ENCODE measurements at places on chromosomes 3 and 15.

DNA sequence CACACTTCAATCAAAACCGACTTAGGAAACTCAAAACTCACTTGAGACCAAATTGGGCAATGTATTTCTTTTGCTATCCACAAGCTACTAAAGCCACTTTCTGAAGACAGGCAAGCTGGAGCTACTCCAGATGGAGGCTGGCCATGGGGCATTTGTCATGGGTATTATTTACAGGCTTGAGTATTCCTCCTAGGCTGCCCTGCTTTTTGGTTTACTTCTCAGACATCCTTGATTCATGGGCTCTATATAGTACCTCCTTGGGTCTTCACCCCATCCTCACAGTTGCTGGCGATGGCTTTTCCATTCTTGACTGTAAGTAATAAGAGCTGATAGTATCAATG is 18.6 kb upstream of the SYNM start:
- no peak for DNase-seq

- DNase-seq = no peak
These were observed 10.3 kb downstream of the PDZRN3 start for GRCh38 chr3:73614419-73614818.

- no peak for DNase-seq
These were observed 54.5 kb downstream of the CPN2 start for GRCh38 chr3:194296454-194297263.

GRCh38 chr3:126356373-126357264 is 589 bp downstream of the KLF15 start:
- peak; percentile 33 for DNase-seq

- no peak for DNase-seq
These were observed 12.4 kb upstream of the AEN start for GRCh38 chr15:88608607-88609181.

DNA sequence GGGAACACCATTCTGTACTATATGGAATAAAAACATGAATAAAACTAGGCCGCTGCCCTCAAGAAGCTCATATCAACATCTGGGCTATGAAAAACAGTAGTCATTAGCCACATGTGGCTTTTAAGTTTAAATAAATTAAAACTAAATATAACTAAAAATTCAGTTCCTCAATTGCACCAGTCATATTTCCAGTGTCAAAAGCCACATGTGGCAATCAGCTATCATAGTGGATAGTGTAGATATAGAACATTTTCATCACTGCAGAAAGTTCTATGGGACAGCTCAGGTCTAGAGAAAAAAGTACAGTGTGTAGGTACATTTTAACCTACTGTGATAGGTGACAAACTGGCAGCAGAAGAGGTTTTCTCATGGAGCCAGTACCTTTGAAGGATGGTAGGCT is 261.4 kb downstream of the FOXP1 start:
- DNase-seq = no peak

- no peak for DNase-seq
These were observed 25.7 kb downstream of the RGMA start for GRCh38 chr15:93063262-93063671.

DNA sequence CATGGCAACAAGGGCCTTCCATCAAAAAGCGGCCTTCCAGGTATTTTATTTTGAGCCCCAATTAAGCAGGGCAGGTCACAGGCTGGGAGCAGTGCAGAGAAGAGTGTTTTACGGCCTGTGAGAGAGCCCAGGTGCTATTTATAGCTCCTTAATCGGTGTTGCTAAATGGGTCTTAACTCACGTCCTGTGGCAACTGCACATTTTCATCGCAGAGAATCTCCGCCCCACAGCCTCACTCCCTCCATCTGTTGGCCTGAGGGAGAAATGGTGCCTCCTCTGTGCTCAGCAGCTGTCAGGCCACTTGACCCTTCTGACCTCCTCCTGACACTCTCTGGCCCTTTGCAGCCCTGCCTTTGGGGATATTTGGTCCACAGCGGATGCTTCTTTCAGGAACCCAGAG is 58.6 kb downstream of the SPSB4 start:
- no peak for DNase-seq

DNA sequence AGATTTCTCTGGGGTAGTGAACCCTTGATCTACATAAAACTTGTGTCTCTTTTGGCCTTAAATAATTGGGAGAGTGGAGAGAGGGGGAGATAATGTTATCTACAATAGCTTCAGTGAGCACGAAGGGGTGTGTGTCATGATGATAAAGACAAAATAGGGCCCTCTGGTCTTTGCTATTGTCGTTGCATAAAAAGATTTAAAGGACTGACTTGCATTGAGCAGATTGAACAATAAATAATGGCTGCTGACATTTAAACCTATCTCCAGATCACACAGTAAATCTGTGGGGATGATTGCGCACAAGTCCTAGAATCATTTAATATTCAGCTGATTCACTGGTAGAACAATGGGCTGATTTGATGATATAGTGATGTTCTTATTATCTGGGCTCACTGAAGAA is 71.3 kb upstream of the GAP43 start:
- DNase-seq = no peak

DNA sequence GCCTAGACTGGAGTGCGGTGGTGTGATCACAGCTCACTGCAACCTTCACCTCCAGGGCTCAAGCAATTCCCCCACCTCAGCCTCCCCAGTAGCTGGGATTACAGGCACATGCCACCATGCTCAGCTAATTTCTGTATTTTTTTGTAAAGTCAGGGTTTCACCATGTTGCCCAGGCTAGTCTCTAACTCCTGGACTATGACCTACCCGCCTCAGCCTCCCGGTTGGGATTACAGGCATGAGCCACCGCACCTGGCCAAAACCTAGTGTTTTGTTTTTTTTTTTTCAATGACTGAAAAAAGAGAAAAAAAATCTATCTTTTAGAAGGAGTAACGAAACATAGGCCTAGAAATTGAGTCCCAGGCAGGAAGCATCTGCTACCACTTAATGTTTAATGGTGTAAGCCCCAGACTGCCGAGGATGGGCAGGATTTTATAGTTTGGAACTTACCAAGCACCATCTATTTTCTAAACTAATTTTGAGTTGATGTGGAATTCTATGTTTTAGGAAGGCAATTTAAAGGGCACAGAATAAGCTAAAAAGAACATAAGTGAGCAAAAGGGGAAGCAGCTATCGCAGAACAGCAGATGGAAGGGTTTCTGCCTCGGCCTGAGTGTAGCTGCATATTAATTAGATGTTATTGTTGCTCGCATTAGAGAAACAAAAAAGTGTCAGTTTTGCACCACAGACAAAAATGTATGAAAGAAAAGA is 24.2 kb upstream of the CA12 start:
- DNase-seq = no peak

GRCh38 chr15:27993544-27993943 is 105.6 kb downstream of the OCA2 start:
- no peak for DNase-seq

DNA sequence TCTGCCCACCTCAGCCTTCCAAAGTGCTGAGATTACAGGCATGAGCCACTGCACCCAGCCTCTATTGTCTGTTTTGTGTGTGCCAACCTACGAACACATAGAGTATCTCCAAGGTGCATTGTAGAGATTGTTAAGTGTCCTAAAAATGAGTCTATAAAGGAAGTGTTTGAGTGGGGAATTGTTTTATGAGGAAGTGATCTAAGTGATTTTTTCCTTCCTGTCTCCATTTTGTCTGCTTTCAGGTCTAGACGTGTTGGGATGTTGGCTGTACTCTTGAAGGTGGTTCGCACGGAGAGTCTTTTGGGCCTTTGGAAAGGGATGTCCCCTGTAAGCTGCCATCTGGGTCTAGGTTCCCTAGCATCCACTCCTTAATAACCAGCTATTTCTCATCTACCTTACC is 7.0 kb downstream of the SLC25A38 start:
- no peak for DNase-seq

GRCh38 chr3:106514431-106514830 is 645.6 kb upstream of the CBLB start:
- DNase-seq = no peak

- no peak for DNase-seq
These were observed 377.2 kb upstream of the CFAP20DC start for GRCh38 chr3:59426821-59427565.

DNA sequence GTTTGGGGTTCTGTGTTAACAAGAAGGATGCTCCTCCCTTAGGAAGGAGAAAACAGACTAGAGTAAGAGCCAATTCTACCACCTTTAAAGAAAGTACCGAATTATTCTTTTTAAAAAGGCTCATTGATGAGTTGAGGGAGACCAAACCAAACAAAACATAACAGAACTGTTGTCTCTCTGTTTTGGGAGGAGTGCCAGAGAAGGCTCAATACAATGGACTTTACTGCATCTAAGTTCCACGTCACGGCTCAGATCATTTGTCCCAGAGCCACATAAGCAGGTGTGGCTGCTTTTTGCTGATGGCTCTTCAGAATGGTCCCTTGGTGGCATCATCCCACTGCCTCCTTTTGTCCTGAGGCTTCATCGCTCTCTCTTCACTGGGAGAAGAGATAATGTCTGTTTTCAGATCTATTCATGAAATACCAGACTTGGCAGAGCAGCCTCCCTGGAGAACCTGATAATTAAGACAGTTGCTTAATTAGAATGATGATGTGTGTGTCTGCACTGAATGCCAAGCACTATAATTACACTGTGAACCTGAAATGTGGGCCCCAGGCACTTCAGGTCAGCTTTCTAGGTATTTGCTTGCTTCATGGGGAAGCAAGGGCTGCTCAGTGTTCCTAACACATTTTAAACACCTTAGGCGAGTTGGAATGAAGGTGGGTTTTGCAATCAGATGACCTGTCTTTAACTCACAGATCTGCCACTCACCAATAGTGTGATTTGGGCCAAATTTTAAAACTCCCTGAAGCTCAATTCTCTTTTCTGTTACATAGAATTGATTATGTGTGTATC is 335.2 kb upstream of the MCTP2 start:
- no peak for DNase-seq

DNA sequence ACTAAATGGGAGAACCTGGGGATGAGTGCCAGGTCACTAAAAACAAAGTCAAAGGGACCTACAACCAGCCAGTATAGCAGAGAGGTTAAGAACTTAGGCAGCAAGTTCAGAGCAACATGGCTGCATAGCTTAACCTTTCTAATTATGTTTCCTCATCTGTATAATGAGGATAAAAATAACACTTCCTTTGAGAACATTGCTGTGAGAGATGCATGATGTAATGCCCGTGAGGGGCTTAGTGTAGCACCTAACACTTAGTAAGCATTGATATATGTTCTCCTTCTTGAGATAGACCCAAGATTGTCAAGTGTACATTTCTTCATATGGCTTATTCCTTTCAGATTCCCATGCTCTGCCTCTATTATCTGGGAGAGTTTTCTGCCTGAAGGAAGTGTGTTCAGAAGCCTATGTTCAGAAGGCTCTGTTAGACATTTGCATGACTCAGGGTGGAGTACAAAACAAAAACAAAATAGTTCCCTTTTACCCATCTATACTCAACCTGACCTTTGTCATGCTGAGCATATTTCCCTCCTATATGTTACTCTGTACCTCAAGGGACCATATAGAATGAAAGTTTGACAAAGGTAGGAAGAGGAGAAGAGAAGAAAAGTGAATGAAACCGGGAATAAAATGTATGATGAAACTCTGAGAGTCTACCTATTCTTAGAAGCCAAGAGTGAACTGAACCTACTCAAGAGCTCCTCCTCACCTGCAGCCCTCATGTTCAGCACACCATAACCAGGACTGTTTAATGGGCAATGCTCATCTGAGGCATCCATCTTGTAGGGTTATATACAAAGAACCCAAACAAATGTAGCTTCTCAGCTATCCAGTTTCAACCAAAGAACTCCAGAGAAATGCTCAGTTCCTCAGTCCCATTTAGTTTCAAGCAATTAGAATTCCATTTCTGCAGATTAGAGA is 70.7 kb upstream of the KCNMB2 start:
- DNase-seq = no peak

- no peak for DNase-seq
These were observed 130.2 kb upstream of the TOPAZ1 start for GRCh38 chr3:44111482-44111881.

- DNase-seq = no peak
These were observed 62.2 kb downstream of the TCAIM start for GRCh38 chr3:44400771-44401170.

GRCh38 chr15:56820333-56820732 is 87.0 kb upstream of the ZNF280D start:
- no peak for DNase-seq

GRCh38 chr15:64515196-64515595 is 54.8 kb downstream of the ZNF609 start:
- DNase-seq = no peak

DNA sequence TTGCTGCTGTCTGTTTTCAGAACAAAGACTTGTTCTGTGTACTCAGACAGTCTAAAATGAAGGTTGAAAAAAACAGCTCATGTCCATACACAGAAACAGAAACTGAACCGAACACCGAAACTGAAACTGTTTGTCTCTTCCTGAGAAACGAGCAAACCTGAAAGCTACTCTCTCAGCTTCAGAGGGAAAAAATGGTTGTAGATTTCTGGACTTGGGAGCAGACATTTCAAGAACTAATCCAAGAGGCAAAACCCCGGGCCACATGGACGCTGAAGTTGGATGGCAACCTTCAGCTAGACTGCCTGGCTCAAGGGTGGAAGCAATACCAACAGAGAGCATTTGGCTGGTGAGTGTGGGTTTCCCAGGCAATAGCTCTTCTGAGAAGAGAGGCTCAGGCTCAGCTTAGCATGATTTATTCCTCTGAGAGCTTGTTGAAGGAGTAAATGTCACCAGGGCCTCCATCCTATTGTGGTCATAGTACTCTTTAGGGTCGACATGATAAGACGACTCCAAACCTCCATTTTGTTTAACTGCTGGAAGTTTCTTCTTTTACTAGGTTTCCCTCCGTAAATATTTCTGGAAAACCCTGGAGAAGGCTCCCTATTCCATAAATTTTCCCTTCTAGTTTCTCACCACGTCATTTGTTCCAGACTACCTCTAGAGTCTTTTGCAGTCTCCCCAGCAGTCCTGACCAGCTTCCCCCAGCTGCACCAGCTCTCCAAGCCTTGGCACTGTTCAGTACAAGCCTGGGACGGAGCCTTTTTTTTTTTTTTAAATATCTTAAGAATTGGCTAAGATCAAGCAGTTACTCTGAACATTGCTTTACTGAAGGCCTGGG is at the start of gene RTP4:
Gene RTP4 (plus strand): TSS at position 135 of the 838 bp plus-strand sequence. CDS start 57 bp downstream, at position 192.
- peak; percentile 74 for DNase-seq

GRCh38 chr15:67146875-67147381 is 81.5 kb downstream of the SMAD3 start:
- DNase-seq = peak; percentile 48

DNA sequence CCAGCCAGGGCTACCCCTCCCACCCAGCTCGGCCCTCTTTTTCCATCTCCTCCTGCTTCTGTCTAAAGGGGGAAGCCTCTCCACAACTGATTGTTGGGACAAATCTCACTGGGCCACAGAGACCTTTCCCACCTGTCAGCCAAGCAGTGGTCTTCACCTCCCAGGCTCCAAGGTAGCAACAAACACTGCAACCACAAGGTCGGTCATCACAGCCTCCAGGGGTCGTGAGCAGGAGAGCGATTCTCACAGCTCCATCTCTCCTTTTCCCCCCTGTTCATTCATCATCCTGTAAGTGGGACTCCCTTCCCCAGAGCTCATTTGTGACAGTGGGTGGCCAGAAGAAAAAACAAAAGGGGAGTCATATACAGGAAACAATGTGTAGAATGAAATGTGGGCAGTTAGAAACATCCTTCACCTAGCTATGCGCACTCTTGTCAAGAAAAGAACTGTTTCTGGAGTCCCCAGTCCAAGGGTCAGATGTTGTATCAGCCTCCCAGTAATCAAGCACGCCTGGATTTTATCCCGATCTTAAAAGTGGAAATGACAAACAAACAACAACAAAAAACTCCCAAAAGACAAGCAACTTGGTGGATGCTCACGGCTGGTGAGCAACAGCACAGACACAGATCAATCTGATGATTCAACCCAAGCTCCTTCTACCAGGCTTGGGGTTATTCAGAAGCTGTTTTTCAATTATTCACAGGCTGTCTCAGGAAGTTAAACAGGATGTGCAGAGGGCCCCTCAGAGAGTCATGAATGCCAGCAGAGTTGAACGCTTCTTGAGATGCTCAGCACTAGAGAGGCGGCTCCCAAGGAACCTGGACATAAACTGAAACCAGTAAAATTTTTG is 22.4 kb downstream of the LYZL4 start:
- peak; percentile 37 for DNase-seq
